Cortex of kidney (tissue), 1 donor: ENCODE measurements at places on chromosomes 2 and 18.

GRCh38 chr2:237434866-237435311 lies 20.9 kb upstream of the COL6A3 start:
- DNase-seq: no peak

DNA sequence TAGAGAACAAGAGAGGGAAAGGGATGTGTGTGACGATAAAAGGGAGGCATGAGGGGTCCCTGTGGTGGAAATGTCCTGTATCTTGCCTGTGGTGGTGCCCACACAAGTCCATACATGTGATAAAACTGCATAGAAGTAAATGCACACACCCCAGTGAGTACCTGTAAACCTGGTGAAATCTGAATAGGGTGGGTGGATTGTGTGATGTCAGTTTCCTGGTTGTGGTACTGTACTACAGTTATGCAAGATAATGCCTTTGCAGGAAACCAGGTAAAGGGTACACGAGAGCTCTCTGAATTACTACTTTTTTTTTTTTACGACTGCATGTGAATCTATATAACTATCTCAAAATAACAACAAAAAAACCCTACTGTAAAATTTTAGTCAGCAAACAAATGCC lies 22.1 kb downstream of the SERPINE2 start:
- no peak for DNase-seq

DNA sequence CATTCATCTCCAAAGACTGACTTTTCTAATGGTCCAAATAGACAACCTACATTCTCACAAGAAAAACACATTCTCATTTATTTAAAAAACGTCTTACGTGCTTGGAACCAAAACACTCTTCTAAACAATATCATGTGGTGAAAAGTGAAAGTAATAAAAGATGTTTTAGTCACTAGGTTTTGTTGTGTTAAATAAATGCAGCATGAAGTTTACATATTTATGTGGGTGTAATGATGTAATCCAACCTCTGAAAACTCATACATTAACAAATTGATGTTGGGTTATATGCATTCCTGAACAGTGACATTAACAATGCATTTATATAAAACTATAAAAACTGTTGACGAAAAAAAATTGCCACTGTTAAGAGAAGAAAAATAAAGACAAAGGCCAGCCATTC lies 55.1 kb upstream of the ACVR2A start:
- no peak for DNase-seq

GRCh38 chr2:225948903-225949302 lies 549.4 kb downstream of the NYAP2 start:
- no peak for DNase-seq

DNA sequence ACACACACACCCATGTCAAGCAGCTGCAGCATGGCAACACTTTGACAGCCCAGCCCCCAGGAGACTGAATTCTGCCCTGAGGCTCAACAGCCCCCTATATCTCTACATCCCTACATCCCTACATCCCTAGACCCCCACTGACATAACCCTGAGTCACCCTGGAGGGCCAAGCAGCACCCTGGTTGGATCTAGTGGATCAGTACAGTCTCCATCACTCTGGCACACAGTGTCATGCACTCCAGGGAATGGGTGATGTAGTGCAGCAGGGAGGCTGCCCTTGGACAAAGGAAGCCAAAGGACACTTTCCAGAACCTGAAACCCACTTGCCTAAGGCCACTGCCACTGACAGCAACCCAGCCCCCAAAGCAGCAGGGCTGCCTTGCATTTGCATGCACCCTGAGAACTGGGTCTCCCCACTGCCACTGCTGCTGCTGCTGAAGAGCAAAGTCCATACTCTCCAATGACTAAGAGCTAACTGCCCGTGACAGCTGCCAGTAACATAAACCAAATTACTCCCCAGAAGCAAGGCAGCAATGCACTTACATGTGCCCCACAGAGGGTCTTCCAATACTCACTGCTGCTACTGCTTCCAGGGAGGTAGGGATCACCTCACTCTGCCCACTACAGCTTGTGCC lies 681.6 kb upstream of the KLHL29 start:
- DNase-seq: no peak

GRCh38 chr2:98693477-98693876 lies 37.5 kb downstream of the MGAT4A start:
- DNase-seq: no peak

GRCh38 chr2:240952496-240953246 lies 45.7 kb upstream of the SNED1 start:
- DNase-seq: no peak

DNA sequence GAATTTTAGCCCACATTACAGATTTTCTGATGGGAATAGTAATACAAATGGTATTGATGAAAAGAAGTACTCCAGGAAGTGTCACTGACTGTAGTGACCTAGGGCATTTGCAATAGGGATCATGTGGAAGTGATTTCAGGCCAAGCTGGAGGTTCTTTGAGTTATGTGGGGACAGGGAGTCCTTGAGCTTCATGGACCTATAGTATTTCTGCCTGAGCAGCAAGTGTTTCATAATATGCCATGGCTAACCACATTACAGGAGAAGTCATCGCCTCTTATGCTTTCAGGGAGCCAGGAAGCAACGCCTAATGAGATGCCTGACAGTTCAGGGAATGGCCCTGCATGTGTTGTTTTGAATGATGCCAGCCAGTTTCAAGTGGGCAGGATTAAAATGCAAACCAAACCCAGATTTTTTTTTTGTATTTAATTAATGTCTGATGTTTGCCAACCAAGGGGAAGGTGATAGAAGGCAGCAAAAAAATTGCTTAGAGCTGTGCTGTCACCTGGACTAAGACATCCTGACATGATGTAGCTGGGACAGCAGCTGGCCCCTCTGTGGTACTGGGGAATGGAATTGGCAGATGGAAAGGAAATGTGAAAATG lies 109.5 kb downstream of the RAPGEF4 start:
- DNase-seq: no peak
